Lung (tissue), 17 donors: ENCODE measurements at places on chromosomes 3 and 15.
A peak's percentile ranks its signal among the peaks of the same experiment; 100 is the strongest.

DNA sequence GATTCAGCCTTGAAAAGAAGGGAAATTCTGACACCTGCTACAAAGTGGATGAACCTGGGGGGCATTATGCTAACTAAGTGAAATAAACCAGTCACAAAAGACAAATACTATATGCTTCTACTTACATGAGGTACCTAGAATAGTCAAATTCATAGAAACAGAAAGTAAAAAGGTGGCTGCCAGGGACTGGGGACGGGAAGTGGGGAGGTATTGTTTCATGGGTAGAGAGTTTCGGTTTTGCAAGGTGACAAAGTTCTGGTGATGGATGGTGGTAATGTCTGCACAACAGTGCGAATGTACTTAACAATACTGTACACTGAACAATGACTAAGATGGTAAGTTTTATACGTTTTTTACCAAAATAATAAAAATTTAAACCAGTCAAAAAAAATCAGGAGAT, 4.8 kb downstream of the IDH2 start:
- peaks cover 31% of the 10 kb centered on the region for H3K4me1 ChIP-seq
- no peaks in the 10 kb centered on the region for H3K36me3 ChIP-seq
- DNase-seq, result no peak

GRCh38 chr15:49255966-49256759, 86.1 kb downstream of the GALK2 start:
- H3K27me3 ChIP-seq, result no peaks in the 10 kb centered on the region
- no peak overlapping the region for H3K27ac ChIP-seq
- peak; percentile 89 for DNase-seq
- no peaks in the 10 kb centered on the region for H3K36me3 ChIP-seq
- H3K4me3 ChIP-seq, result no peak overlapping the region
- H3K4me1 ChIP-seq, result peaks cover 20% of the 10 kb centered on the region

DNA sequence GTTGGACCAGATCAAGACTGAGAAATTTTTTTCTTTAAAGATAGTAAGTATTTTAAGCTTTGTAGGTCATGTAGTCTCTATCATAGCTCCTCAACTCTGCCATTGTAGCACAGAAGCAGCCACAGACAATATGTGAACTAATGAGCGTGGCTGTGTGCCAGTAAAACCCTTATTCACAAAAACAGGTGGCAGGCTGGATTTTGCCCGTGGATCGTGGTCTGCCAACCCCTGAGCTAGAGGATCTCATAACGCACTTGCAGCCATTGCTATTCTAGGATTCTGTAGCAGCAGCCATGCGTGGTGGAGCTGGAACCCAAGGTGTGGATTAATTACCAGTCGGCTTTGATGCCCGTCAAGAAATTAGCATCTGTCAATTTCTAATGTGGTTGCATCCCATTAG, 68.7 kb upstream of the PLXNA1 start:
- no peaks in the 10 kb centered on the region for H3K4me1 ChIP-seq
- no peaks in the 10 kb centered on the region for H3K27me3 ChIP-seq
- H3K27ac ChIP-seq, result no peak overlapping the region
- DNase-seq, result no peak
- H3K36me3 ChIP-seq, result no peaks in the 10 kb centered on the region
- no peak overlapping the region for H3K4me3 ChIP-seq

GRCh38 chr3:11364181-11364580, 92.0 kb downstream of the ATG7 start:
- H3K4me3 ChIP-seq, result no peak overlapping the region
- peaks cover 6% of the 10 kb centered on the region for H3K4me1 ChIP-seq
- no peak overlapping the region for H3K27ac ChIP-seq
- no peak for DNase-seq
- no peaks in the 10 kb centered on the region for H3K27me3 ChIP-seq

DNA sequence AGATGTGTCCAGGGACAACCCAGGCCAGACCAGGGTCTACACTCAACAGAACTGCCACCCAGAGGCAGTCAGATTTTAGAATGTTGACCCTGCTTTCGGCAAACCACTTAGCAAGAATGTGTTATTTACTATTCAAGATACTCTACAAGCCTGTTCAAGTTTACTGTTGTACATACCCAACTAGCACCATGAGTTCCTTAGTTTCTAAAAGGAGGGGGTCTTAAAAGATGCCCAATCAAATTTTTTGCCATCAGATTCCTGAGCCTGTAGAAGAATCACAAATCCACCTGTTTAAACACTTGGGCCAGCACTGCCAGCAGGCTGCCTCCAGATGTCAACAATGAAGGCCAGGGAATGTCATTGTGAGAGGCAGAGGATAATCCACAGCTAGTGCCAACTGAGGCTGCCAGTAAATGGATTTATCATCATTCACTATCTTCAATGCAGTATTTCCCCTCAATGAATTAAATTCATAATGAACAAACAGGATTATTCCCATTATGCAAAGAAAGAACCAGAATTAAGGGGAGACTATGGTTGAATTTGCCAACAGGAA, 43.5 kb upstream of the SNRPA1 start:
- no peak for DNase-seq
- H3K4me1 ChIP-seq, result no peaks in the 10 kb centered on the region
- H3K27ac ChIP-seq, result no peak overlapping the region
- no peak overlapping the region for H3K4me3 ChIP-seq
- no peaks in the 10 kb centered on the region for H3K27me3 ChIP-seq
